ENCODE measurements at places on chromosomes 11 and 22.

DNA sequence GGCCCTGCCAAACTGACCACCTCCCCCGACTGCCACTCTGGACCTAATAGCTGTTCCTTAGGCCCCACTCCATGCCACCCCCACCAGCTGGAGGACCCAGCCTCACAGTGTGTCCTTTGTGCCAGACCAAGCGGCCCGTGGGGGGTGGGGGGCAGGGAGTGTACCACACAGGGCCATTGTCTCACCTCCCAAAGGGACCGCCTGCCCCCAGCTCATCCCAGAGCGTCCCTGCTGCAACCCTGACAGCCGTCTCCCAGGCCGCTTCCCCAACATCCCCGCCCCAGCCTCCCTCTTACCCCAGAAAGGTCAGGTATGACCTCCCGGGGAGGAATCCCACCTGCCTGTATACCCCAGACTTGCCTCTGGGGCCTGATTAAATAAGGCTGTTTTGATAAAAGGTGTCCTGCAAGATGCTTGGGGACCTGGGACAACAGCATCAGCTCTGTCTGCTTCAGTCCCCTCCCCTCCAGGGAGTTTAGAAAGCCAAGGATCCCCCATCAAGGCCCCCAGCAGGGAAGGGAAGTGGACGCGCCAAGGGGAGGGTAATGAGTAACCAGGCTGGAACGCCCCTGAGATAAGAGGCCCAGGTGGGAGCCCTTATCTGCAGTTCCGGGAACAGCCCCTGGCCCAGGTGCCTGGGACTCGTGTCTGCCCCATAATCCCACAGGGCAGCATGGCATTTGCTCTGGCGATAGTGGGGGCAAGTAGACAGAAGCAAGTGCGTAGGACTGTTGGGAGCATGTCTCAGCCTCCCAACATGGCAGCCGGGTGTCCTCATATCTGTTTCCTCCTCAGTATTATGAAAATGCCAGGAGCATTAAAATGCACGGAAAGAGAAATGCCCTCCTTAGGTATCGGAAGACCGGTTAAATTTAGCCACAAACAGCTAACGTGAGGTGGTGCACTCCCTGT, 9.0 kb downstream of the CDC42EP1 start:
- no peak for DNase-seq

DNA sequence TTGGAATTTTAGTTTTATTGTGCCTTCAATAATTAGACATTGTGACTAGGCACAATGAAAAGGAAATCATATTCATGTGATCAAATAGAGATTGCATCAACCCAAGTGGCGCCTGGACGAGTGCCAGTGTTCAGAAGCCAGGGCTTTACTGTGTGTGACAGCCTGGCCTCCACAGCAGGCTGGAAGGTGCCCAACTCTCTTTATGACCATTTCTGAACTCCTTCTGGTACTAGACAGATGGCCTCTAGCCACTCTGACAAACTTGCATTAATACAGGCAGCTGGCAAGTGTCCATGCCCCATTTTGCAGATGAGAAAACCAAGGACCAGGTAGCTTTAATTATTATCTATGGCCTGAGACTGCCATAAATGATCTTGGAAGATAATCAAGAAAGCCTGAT, 8.3 kb upstream of the POU2AF1 start:
- no peak for DNase-seq

DNA sequence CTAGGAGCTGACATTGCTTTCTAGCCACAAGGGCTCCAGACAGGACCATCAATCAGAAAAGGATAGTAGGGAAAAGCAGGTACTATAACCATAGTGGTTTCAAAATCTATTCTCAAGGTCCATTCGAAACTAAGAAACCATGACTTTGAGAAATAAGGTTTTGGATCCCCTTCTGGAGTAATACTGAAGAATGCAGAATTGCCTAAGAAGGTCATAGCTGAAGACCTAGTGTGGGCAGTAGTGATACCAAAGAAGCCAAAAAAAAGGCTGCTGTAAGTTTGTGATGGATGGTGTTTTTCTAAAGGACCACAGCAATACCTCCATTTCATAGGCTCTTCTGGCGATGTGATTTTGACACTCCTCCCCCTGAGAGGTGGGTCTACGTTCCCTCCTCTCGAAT, 163.1 kb downstream of the MAML2 start:
- DNase-seq, result no peak

DNA sequence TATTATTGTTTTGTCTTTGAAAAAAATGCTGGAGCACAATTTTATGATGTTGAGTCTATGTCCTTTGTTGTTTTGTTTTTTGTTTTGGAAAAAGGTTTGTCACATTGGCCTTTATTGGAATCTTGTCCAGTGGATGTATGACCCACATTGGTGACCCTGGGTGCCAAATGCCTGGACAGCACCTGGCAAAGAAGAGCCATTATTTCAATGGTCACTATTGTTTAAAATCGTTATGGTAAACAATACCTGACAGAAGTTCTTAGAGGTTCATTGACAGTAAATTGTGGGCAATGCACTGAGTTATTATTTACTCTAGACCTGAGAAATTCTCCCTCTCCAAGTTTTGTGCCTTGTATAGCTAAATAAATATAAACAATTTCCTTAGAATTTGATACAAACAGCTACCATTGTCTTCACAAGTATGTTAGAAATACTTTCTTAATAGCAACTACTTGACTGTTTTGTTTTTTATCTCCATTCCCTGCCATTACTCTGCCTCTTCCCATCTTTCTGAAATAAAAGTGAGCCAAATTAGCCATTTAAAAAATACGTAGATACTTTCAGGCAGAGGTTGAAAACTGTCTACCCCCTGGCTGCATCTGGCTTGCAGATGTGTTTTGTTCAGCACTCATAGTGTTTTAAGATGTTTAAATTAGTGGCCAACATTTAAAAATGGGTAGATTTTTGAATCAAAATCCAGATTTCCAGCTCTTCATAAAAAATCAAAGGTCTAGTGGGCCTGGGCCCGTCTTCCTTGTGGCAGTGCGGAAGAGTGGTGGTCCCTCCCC, 39.9 kb downstream of the BMAL1 start:
- DNase-seq, result no peak

DNA sequence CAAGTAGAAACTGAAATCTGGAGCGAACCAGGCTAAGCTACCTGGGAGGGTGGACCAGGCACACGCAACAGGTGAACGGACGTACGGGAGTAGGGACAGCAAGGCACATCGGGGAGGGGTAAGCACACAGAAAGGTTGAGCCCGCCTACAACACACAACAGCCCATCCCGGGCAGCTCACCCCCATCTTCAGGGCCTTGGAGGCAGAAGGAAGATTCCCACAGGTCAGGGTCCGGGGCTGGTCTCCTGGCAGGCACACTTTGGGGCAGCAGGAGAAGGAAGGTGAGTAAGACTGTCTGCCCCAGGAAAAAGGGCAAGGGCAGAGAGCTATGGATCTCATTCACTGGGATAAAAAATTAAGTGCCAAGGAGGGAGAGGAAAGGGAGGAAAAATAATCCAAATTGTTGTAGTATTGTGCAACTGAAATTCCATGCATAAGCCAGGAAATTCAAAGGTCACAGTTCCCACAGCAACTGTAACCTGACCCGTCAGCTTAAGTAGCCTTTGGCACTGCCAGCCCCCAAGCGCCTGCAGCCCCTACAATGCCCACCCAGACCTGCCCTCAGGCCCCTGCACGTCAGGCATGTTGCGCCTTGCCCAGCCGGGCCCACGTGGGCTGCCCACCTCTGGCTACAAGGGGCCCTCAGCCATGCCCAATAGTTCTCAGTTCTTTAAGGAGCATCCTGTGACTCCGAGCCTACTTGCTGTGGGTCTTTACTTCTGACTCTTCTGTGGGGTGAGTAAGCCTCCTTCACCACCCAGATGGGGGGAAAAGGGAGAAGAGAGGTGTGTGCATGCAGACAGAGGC, 51.8 kb downstream of the MICAL3 start:
- DNase-seq, result no peak

GRCh38 chr11:60459345-60459744, 3.7 kb downstream of the MS4A1 start:
- no peak for DNase-seq

- peak; percentile 16 for DNase-seq
Observed at GRCh38 chr11:60130496-60130895, 42.0 kb downstream of the MS4A2 start.

DNA sequence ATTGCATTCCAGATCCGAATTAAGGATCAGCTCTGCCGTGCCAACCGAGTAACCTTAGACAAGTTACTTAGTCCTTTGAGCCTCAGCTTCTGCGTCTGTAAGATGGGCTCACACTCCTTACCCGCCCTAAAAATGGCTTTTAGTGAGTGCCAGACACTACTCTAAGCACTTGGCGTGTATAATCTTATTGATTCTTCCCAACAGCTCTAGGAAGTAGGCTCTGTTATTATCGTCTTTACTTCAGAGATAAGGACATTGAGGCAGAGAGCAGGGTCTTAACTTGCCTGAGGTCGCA, 21.7 kb upstream of the ROBO3 start:
- no peak for DNase-seq

- no peak for DNase-seq
Observed at GRCh38 chr11:2414616-2415015, 14.1 kb downstream of the TSSC4 start.

DNA sequence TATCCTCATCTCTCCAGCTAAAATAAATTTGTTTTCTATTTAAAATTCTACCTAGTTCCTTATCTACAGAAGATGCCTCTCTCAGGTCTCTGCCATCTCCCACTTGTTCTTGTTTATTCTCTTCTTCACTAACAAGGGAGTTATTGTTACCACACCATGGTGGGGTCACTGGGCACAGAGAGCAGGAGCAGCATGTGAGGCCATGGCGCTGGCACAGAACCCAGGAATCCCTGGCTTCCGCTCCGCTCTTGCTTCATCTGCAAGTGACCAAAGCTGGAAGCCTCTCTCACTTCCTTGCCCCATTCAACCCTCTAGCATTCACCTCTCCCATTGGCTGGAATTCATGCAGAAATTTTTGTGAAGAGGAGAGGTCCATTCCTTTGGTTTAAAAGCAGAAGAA, 190.7 kb upstream of the NCAM1 start:
- DNase-seq, result no peak

GRCh38 chr11:64499261-64500004, 91.6 kb upstream of the SLC22A12 start:
- DNase-seq, result no peak

- DNase-seq, result no peak
Observed at GRCh38 chr22:26763633-26764361, 106.4 kb downstream of the MIAT start.

DNA sequence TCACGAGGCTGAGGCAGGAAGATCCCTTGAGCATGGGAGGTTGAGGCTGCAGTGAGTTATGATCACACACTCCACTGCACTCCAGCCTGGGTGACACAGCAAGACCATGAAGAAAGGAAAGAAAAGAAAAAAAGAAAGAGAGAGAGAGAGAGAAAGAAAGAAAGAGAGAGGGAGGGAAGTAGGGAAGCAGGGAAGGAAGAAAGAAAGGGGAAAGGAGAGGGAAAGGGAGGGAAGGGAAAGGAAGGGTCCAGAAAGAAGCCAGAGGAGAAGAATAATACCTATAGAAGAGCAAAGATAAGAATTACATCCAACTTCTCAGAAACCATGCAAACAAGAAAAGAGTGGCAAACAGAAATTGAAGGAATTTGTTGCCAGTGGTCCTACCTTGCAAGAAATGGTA, 17.2 kb upstream of the ZFTA start:
- DNase-seq, result no peak

- DNase-seq, result peak; percentile 22
Observed at GRCh38 chr11:96055706-96056387, 131.9 kb upstream of the MTMR2 start.

DNA sequence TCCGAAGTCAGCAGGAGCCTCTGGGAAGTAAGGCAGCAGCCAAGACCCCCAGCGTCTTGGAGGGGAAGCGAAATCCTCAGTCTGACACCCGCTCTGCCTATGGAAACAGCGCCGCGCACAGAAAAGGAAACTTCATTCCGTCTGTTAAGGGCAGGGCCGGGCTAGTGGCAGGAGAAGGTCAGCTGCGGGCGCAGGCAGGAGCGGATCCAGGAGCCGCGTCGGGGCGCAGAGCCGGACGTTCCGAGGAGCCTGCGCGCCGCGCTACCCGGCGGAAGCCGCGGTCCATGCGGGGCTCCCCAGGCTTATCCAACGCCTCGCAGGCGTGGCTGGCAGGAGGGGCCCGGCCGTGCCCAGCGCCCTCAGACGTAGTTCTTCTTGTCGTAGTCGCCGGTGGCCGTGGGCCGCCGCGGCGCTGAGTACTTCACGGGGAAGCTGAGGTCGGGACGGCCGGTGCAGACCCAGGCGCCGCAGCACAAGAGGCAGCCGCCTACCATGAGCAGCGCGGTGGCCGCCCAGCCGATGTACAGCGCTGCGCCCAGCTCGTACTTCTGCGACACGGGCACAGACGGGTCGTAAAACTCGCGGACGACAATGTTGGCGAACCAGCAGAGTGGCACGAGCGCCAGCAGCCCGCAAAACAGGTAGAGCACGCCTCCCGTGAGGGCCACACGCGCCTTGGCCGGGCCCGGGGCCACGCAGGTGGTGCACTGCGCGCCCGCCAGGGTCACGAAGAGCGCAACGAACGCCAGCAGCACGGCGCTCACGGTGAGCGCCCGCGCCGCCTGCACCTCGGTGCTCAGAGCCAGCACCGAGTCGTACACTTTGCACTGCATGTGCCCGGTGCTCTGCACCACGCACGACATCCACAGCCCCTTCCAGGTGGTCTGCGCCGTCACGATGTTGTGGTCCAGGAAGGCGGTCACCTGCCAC, 705 bp downstream of the CLDN5 start:
- DNase-seq, result no peak

- no peak for DNase-seq
Observed at GRCh38 chr22:34236527-34236926, 316.3 kb upstream of the LARGE1 start.

DNA sequence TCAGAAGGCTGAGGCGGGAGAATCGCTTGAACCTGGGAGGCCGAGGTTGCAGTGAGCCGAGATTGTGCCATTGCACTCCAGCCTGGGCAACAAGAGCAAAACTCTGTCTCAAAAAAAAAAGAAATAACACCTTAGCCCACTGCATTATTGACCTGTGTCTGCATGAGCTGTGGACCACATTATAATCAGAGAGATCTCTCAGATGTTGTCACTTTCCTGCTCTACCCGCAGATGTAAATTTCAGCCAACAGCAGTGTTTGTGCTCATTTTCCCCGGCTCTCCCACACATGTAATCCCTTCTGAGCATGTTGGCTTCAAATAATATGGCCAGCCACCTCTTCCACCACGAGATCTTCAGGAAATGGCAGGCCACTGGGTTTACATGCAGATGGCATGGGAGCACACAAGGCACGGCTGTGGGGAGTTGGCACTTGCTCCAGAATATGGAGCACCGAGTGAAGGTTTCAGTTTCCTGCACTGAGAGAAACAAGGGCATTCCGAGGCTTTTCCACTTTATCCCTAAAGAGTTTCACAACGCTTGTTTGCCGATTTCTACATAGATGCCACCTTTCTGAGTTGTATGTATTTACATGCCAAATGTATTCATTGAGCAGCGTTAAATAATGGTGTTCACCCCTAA, 19.7 kb downstream of the CDPF1 start:
- no peak for DNase-seq

GRCh38 chr11:17343907-17344306, 7.7 kb upstream of the NCR3LG1 start:
- no peak for DNase-seq

Measured in CD4-positive, alpha-beta T cell treated with Interleukin-2 at 100 ng/mL for 4 hours (primary cell).